CD4-positive, alpha-beta T cell treated with Interleukin-10 for 1 hour (primary cell): ENCODE measurements at places on chromosomes 1 and 21.
A peak's percentile ranks its signal among the peaks of the same experiment; 100 is the strongest.

DNA sequence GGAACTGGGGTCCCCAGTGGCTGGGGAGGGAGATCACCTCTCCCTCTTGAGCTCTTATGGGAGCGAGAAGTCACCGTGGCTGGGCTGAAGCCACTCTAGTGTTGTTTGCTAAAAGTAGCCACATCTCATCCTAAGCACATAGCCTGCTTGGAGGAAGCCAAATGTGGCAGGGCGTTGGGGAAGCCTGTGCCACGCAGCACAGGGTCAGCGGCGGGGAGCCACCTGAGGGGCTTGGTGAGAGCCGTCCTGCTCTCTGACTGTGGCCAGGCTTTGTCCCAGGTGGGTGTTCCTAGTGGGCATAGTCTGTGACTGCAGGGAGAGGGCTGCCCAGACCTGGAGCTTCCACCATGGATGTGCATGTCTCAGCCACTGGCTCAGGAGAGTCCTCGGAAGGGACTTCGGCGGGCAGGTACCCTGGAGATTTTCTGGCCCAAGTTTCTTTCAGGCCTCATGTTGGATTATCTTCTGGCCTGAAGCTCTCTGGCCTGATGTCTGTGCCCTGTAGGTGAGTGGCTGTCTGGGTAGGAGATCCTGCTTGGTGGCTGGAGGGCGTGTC, 38.9 kb downstream of the MORN1 start:
- DNase-seq = no peak

DNA sequence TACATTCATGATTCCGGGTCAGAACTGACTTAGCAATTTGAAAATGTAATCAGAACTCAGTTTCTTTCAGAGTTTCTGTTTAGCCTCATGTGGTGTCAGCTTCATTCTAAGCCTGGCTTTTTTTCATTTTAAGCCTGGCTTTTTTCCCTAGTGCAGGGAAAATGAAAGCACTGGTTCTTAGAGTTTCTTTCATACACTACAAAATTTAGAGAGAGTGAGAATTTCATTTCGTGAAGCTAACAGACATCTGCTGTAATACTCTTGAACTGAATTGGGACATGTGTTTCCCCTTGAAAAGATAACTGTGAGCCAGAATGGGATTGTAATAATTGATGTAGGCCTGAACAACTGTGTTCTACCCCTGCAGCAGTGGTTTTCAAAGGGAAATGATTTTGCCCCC, 95.3 kb upstream of the KIAA0040 start:
- DNase-seq = no peak

DNA sequence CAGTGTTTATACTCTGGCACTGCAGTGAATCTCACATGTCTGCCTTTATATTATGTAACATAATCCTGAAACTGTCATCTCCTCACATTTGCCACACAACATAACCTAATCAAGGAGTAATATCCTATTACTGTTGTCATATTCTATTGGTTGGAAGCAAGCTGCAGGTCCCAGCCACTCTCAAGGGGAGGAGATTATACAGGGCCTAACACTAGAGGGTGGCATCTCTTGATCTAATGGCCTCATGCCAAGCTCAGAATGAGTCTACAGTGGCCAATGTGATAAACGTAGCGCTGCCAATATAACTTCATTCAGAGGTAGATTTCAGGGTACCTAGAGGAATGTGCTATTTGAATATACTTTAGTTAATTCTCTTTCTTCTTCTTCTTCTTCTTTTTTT, 166.8 kb downstream of the BACH1 start:
- no peak for DNase-seq

DNA sequence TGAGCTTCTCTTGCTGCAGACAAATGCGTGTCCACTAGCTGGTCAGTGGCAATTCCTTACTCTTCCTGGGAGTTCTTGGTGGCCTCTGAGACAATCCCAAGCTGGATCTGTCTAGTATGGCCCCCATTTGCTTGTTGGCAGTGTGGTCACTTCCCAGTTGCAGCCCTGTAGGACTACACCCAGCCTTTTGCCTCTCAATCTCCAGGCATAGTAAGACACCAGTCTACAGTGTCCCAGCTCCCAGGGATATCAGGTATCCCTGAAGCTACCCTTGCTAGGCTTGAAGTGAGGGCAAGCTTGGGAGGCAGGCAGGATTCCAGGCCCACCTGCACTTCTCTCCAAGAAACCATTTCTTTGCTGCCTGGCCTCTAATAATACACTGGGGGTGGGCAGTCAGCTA, 316.6 kb downstream of the RYR2 start:
- no peak for DNase-seq

- no peak for DNase-seq
Measured at GRCh38 chr1:910881-911721, 12.6 kb upstream of the SAMD11 start.

DNA sequence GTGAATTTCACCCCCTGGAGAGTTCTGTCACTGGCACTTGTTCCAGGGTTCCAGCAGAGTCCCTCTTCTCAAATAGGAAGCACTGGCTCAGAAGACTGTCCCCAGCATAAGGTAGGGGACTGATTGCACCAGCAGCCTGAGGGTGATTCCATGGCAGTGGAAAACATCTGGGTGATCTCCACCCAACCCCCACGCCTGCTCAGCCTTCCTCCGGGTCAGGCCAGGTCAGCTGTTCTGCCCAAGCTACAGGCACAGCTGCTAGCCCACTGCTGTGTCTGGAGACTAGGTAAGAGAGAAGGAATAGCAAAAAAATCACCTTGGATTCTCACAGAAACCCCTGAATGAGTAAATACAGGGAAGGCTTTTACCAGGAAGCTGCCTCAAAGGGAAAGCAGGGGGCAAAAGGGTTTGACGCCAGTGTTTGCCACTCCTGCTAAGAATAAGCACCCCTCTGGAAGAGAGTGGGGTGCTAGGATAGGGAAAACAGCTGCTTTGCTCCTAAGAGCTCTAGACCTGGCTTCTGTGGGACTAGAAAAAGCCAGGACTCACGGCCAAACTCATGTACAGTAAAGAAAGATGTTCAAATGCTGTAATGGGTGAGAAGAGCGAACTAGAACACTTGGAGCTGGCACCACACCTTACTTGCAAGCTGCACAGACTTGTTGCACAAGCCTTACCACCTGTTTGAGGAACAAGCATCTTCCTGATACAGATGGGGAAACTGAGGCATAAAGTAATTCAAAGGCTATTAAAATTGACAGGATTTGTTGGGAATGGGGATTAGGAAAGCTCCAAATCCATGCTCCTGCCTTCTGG, 1.0 kb upstream of the DENND2D start:
- no peak for DNase-seq

GRCh38 chr1:153945795-153946621, 510 bp downstream of the DENND4B start:
- DNase-seq = peak; percentile 84

DNA sequence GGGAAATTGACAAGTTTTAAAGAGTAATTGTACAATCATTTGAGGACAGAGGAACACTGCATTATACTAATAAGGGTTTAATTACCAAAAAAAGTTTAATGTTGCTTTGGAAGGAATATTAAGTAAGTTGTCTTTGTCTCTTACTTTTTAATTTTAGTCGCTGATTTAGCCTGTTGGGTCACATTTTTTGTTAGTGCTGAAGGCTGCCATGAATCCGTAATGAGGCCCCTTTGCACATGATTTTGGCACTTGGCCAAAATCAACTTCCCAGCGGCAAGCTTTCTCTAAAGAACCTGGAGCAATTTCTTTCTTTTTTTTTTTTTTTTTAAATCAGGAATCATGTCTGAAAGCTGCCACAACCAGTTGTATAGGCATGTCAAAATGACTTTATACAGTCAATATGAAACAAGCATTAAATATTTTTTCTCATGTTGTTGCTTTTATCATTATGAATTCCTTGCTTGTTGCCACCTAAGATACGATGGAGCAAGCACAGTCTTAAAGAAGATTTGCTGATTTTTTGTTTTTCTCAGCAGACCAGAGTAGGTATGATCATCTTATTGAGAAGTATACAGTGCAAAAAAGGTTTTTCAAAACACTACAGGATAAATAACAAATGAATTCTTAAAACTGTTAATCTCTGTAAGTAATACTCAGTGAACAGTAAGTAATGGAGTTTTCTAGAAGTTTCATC, 690.4 kb downstream of the USP25 start:
- no peak for DNase-seq

- peak; percentile 82 for DNase-seq
Measured at GRCh38 chr1:111603979-111604378, 15.6 kb upstream of the RAP1A start.

DNA sequence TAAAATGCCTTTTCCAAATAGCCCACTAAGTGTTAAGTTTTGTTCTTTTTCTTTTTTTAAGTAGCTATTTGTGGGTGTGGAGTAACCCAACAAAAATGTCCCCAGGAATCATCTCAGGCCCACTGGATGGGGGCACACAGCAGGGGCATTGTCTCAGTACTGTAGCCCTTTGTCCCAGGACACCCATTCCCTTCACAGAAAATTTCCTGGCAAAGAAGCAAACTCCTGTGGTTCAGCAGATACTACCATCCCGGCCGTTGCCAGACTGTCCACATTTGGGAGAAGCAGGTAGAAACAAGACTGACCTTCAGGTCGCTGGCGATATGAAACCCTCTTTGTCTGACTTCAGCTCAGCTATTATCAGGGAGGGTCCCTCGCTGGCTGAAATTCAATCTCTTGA, 23.7 kb upstream of the SRRM1 start:
- DNase-seq = no peak

DNA sequence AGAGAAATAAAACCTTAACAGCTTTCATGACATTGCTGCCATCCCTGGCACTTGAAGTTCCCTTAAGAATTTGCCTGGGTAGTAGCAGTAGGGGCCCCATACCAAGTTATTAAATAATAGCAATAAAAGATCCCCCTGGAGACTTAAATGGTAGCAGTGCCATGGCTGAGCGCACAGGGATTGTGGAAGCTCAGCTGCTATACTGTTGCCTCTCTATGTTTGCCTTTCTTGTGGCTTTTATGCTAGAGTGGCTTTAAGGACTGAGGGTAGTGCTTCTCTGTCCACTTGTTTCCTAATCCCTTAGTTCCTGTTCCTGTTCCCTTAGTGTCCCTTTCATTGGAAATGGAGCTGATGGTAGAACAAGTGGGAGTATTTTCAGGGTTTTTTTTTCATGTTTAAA, 42.1 kb downstream of the NCF2 start:
- DNase-seq = no peak

DNA sequence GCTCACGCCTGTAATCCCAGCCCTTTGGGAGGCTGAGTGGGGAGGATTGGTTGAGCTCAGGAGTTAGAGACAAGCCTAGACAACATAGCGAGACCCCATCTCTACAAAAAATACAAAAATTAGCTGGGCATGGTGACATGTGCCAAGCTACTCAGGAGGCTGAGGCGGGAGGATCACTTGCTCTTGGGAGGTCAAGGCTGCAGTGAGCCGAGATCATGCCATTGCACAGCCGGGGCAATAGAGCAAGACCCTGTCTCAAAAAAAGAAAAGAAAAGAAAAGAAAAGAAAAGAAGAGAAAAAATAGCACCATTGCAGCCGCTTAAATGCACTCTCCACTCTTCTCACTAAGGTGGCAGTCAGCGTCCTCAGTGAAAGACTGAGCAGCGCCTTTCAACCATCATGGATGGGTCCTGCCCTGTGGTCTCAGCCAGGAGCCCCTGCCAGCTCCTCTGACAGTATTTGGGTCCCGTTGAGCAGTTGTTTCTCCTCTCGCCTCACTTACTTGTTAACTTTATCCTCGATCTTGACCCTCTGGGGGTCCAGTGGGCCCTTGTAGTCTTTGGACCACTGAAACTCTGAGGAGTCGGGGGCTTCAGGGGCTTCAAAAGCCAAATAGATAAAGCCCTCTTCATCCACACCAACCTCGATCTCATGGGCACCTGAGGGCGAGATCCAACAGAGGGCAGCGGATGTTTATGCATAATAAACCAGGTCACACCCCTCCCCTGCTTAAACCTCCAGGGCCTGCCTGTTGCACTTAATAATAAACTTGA, 36.9 kb downstream of the MYOM3 start:
- no peak for DNase-seq

- DNase-seq = no peak
Measured at GRCh38 chr1:202462342-202463076, 114.0 kb downstream of the PPP1R12B start.

- DNase-seq = no peak
Measured at GRCh38 chr21:44275041-44275440, 10.6 kb upstream of the AIRE start.

GRCh38 chr1:35555601-35556477, 1.4 kb downstream of the KIAA0319L start:
- no peak for DNase-seq

- DNase-seq = peak; percentile 65
Measured at GRCh38 chr1:174769961-174770549, 229.7 kb upstream of the CACYBP start.

DNA sequence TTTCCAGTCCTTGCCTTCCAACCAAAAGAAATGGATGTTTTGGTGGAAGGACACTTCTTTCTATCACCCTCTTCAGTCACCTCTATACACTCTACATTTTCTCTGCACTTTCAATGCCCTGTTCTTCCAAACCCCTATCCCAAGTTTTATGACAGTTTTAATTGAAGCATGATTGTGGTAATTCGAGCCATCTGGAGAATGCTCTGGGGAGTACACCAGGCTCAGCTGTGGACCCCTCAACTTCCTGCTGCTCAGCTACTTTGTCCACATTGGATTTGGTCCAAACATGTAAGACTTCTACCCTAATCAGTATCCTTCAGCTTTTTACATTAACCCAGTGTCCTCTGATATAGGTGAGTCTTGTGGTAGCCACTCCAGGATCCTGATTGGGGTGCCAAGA, 129.6 kb downstream of the SYT2 start:
- no peak for DNase-seq

GRCh38 chr1:93814059-93814794, 64.8 kb downstream of the DNTTIP2 start:
- peak; percentile 66 for DNase-seq

DNA sequence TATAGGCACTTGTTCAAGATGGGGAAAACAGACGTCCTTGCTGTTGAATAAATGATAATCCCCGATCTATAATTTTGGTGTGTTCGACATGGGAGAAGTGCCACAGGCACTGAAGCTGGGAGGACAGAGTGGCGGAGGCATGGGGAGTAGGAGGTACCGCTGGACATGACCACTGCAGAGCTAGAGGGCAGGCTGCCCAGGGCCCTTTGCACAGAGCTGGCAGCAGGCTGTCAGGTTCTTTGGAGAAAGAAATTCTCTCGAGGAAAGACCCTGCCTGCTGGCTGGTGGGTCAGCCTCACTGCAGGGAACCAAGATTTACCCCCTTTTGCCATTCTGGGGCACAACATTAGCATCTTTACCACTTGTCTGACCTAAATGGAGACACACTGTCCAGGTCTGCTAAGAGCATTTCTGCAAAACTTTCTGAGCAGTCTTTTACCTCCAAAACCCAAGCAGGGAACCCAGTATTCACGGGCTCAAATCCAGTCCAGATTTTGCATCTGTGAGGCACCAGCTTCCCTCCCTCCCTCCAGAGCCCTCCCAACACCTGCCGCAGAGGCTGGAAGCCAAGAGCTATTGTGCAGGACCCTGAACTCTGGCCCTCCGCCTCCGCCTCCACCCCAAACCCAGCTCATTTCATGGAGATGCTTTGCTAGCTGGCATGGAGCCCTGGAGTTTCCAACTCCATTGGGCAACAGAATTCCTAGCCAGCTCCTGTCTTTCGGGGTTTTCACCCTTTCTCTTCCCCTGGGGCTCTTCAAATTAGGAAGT, 142.3 kb downstream of the PLXNA2 start:
- DNase-seq = no peak
